NCI-H1092 treated with DMSO at 0.1 percent for 48 hours (cell line): ENCODE measurements at places on chromosomes 6 and 20.
A peak's percentile ranks its signal among the peaks of the same experiment; 100 is the strongest.

GRCh38 chr20:45338121-45339030 lies 9.8 kb downstream of the SDC4 start:
- DNase-seq: no peak

DNA sequence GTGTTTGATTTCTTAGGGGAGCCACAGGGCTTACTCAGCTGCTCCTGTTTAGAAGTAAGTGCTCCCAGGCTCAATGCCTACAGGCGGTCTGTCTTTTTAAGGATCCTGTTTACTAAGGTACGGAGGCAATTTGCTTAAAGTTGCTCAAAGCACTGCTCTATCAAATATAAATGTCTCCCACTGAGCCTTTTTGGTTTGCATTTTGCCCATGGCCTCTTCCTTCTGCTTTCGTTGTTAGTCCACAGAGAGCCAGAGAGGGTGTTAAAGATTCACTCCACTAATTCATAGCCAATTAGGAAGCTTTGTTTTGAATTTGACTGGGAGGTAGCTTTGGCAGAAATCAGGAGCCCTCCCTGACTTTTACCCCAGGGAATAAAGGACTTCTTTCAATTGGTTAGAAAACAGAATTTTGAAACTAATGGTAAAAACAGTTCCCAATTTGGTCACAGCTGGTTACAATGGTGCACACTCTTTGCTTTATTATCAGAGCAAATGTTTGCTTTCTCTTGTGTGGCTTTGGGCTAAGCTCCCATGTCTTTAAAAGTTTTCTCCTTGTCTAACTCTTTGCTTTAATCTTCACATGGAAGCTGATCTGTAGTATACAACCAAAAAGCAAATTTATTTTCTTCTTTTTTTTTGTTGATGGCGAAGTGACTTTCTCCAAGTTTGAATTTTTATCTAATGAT lies 126.2 kb downstream of the IMPG1 start:
- DNase-seq: no peak

- DNase-seq: no peak
These were observed 3.5 kb downstream of the GNMT start for GRCh38 chr6:42963855-42964605.

- DNase-seq: no peak
These were observed at the start of gene FILIP1 for GRCh38 chr6:75493400-75494064. Gene FILIP1, minus strand, starts transcription at chr6:75493800. Its CDS starts 78,828 bp downstream, at chr6:75414972.

- no peak for DNase-seq
These were observed 16.4 kb upstream of the STX16 start for GRCh38 chr20:58634521-58635278.

- DNase-seq: no peak
These were observed 190.5 kb downstream of the FNDC1 start for GRCh38 chr6:159359581-159360297.

DNA sequence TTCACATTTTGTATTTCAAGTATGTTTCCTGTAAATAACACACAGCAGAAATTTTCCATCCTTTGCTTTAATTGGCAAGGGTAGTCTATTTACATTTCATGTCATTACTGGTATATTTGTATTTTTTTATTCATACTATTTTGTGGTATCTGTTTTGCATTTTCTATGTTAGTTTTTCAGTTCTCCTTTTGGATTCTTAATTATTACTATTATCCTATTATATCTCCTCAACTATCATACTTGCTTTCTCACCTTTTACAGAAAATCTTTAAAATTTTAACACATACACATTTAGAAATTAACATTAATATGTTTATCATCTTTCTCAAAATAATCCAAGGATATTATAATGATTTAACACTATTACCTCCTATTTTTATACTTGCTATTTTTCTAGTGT lies 918.3 kb upstream of the MAP3K7 start:
- no peak for DNase-seq

DNA sequence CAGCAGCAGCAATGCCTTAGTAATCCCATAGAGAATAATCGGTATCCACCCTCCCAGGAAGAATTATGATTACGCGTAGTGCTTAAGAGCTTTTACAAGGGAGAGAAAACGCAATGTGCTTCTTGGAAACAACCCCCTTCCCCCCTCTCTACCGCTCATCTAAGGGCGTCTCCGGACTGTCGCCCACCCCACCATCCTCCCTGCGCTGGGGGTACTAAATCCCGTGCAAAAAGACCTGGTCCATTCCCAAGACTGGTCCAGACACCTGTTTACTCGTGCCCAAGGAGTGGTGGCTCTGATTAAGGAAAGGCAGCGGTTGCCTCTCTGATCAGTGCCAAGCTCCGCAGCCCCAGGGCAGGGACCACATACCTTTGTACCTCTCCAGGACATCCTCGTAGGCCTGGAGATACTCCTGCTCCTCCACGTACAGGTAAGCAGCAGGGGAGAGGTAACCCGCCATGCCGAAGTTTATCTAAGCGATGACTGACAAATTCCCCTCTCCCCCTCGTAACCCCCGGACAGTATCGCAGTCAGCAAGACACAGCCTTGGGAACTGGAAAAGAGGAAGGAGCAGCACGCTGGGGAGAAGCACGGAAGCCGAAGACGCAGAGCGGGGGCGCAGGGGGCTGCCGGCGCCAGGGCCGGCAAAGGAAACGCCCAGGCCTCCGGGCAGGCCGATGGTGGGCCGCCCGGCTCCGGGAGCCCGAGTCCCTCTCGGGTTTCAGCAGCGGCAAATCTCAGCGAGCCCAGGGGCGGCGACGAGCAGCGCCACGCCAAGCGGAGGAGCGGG lies 112.0 kb upstream of the BEND6 start:
- DNase-seq: peak; percentile 39

GRCh38 chr20:49562311-49563014 lies 5.5 kb downstream of the PTGIS start:
- no peak for DNase-seq

DNA sequence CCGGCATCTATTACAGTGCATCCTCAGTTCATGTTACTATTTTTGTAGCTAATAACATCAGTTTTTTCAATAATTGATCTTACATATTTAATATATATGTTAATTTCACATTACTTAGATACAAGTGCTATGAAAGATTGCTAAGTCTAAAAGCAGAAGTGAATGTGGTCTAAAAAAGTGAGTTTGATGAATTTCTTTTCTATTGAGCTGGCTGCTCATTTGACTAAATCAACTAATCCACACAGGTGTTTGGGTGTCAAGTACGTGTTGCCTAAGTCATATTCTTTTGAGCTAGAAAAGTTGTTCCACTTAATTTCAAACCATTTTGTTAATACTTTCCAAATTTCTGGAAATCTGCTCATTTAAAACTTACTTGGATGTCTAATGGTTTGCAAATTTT lies 46.6 kb upstream of the EZR start:
- DNase-seq: no peak

- DNase-seq: no peak
These were observed 123.7 kb downstream of the AKAP7 start for GRCh38 chr6:131258816-131259476.

- no peak for DNase-seq
These were observed 220.3 kb downstream of the NRN1 start for GRCh38 chr6:5786321-5786968.

- DNase-seq: no peak
These were observed 15.8 kb upstream of the SERPINB9 start for GRCh38 chr6:2918936-2919335.

DNA sequence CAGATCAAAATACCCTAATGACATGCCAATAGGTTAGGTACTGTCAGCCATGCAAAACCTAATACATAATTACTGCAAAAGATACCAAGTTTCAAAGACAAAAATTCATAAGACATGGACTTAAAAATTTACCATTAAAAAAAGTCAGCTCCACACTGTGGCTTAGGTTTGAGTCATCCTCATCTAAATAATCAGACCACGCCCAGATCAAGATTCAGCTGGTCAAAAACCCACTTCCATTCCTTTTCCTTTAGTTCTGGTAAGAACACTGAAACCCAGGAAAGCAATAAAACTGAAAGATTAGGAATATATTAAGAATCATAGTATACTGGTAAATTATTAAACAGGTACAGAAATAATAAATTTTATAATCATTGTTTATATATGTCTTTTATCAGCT lies 81.0 kb upstream of the ASF1A start:
- no peak for DNase-seq

DNA sequence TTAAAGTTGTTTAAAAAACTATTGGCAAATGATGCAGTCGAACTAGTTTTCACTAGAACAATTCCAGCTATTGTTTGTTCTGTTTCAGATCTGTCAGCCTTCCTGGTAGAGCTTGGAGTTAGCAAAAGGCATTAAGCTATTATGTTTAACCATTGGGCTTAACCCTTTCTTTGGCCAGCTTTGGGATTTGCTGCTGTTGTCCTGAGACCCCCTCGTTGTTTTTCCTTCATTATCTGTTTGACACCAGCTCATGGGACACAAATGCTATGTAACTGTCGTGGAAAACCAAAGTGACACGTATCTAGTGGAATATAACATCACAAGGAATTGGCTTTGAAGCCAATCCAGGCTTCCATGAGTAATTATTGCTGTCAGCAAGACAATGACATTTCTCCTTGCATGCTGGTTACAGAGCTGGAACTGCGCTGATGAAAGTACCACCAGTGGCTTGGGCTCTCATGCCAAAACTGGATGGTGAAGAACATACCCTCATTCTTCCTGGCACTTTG lies 96.0 kb downstream of the EYA2 start:
- DNase-seq: no peak

GRCh38 chr20:50369225-50370035 lies 140.8 kb upstream of the PTPN1 start:
- DNase-seq: peak; percentile 74

DNA sequence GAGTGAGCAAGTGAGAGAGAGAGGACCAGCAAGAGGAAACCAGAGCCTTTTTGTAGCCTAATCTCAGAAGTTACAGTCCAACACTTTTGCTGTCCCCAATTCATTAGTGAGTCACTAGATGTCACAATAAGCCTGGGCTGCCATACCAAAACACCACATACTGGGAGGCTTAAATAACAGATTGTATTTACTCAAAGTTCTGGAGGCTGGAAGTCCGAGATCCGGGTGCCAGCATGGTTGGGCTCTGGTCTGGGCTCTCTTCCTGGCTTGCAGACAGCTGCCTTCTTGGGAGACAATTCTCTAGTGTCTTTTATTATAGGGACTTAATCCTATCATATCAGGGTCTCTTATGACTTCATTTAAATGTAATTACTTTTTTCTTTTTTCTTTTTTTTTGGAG lies 50.7 kb upstream of the FERMT1 start:
- DNase-seq: no peak

DNA sequence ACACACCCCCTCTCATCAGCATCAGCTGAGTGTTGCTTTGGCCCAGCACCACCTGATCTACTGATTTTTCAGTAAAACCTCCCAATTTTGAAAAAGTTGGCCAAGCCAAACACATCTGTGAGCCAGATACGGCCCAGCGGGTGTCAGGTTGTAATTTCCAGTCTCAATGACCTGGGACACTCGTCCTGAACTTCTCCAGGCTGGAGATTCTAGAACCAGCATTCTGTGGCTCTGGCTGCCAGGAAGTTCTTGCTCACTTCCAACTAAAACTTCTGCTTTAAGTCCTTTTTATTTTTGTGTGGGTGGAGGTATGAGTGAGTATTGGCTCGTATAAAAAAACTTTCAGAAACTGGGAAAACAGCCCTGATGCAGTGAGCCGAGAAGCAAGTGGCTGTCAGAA lies 5.1 kb downstream of the KIAA1755 start:
- DNase-seq: no peak

GRCh38 chr6:49527320-49527719 lies 23.1 kb upstream of the C6orf141 start:
- no peak for DNase-seq

DNA sequence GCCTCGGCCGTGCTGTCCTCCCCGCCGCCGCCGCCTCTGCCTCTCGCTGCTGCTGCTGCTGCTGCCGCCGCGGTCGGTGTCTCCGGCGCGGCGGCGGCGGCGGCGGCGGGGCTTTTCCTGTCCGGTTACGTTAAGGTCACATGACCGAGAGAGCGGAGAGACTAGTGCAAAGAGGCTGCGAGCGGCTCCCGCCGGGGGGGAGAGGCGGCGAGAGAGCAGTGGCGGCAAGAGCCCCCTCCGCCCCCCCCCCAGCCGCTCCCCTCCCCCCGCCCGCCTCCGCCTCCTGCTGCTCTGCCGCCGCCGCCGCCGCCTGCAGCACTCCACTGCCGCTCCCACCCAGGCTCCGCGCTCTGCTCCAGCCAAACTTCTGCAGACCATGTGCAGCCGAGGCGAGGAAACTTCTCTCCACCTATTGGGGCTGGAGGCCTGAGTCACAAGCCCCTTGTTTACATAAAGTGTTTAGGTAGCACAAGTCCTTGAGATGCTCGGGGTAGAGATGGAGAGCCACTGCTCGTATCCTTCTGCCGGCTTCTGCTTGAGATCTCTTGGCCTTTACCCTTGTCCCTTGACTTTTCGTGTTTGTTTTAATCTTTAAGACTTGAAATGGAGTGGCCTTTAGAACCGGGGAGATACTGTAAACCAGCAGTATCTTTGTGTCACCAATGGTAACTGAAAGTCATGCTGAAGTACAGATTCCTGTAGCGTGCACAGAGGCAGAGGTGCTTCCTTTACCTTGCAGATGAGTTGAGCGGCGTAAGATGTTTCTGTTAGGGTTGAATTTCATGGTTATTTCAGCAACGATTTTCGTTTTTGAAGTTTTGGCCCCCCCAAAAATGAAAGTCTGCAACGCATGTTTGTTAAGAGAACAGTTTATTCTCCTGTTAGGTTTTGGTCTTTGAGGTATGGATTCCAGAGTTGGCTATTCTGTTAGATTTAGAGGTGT lies at the start of gene ZBTB2:
ZBTB2 (minus strand) TSS at position 89 of the 943 bp plus-strand sequence. CDS start 17,922 bp downstream, outside the sequence.
- peak; percentile 53 for DNase-seq

- no peak for DNase-seq
These were observed 37.1 kb downstream of the HLA-F start for GRCh38 chr6:29760328-29760727.

- DNase-seq: no peak
These were observed 31.3 kb upstream of the ADGRF1 start for GRCh38 chr6:47073125-47074110.

DNA sequence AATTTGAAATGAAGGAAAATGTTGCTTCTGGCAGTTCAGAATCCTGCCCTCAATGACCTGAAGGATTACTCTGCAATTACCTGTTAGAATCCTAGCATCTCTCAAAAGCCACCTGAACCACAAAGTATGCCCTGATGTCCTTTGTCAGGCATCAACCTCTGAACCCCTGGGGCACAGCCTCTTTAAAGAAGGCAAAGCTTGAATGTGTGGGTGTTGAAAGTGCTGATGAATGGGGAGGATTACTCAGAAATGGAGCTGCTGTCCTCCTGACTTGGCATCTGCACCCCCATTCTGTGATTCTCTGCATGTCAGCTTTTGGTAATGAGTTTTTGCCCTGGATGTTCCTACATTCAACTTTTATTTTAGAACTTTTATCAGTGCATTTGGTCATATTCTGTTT lies 179.2 kb downstream of the PKHD1 start:
- DNase-seq: no peak

DNA sequence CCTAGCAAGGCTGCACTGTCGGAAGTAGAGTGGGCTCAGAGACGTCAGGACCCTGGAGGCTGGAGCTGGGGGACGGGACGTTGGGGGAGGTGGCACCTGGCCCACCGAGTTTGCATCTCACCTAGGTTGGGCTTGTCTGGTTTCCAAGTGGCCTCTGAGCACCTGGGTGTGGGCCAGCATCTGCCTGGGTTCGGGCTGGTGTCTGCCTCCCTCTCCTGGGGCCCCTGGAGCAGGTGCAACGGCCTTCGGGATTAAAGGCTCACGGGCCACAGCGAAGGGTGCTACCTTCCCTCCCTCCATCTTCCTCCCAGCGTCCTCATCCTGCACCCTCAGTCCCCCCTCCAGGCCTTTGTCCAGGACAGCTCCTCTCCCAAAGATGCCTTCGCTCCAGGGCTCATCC lies 6.0 kb downstream of the HRH3 start:
- no peak for DNase-seq

- no peak for DNase-seq
These were observed 9.5 kb downstream of the OVOL2 start for GRCh38 chr20:18048176-18048575.
